Glutamatergic neuron (in vitro differentiated cells): ENCODE measurements at places on chromosomes 4 and X. TPM values are rescaled to one million over a fixed set of nuclear protein-coding genes. Genes with fewer than 3 reads are reported as not detected.

PCDH10 gene
- 1.7 TPM for total RNA-seq

SSX2B gene
- not detected for total RNA-seq

GIMD1 gene
- not detected for total RNA-seq

SYNPO2 gene
- 2.9 TPM for total RNA-seq

DKK2 gene
- not detected for total RNA-seq

BANK1 gene
- not detected for total RNA-seq

NUP54 gene
- 43.4 TPM for total RNA-seq

GPR50 gene
- total RNA-seq = 0.42 TPM

MAOB gene
- total RNA-seq = not detected

MAGEB2 gene
- not detected for total RNA-seq

INTS12 gene
- total RNA-seq = 23.5 TPM

TREX2 gene
- 0.29 TPM for total RNA-seq

CXorf49 gene
- total RNA-seq = not detected

CSN1S1 gene
- total RNA-seq = not detected

CLIC2 gene
- total RNA-seq = 0.56 TPM

STAG2 gene
- total RNA-seq = 49.0 TPM

GK gene
- 2.0 TPM for total RNA-seq

QRFPR gene
- not detected for total RNA-seq

LRCH2 gene
- 24.2 TPM for total RNA-seq

HELT gene
- not detected for total RNA-seq
